ENCODE measurements at places on chromosomes 1 and 21.

DNA sequence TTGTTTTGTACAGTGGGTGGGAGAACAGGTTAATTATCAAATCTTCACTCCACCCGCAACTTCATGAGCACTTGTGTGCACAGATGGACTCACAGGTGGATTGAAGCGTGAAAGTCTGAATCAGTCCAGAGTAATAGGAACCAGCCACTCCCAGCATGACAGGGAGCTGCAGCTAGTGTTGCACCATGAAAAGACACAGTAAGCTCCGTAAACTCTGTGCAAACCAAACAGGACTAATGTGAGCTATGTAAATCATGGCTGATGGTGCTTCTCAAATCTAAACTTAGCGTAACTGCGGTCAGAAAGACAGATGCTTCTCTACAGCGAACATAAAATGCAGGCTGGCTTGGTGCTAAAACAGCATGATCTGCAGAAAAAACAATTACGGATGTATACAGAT lies 114.4 kb downstream of the CENPF start:
- peak; percentile 54 for DNase-seq

- DNase-seq = peak; percentile 77
These were observed 9.8 kb upstream of the TSPAN2 start for GRCh38 chr1:115098979-115099692.

DNA sequence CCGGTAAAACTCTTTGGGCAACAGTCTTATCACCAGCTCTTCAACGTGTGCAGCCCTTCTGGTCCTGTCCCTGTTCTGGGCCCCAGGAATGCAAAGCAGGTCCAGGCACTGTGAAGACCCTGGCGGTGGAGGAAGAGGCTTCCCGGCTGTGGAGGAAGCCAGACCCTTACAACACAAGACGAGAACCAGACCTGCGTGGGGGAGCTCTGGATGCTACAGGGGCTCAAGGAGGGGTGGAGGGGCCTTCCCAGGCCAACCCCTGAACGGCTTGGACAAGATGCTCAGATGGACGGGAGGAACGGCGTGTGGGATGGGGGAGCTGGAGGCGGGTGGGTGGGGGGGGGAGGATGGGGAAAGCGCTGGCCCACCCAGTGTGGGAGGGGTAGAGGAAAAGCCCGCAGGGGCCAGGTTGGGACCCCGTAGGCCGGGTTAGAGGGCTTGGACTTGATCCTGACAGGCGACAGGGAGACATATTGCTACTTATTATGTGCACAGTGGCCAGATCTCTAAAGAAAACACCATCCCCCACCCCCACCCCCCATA lies 5.1 kb upstream of the OLIG2 start:
- DNase-seq = no peak

- no peak for DNase-seq
These were observed 161.0 kb upstream of the BEND5 start for GRCh38 chr1:48937732-48938131.

GRCh38 chr1:164667001-164667400 lies 108.0 kb downstream of the PBX1 start:
- no peak for DNase-seq

DNA sequence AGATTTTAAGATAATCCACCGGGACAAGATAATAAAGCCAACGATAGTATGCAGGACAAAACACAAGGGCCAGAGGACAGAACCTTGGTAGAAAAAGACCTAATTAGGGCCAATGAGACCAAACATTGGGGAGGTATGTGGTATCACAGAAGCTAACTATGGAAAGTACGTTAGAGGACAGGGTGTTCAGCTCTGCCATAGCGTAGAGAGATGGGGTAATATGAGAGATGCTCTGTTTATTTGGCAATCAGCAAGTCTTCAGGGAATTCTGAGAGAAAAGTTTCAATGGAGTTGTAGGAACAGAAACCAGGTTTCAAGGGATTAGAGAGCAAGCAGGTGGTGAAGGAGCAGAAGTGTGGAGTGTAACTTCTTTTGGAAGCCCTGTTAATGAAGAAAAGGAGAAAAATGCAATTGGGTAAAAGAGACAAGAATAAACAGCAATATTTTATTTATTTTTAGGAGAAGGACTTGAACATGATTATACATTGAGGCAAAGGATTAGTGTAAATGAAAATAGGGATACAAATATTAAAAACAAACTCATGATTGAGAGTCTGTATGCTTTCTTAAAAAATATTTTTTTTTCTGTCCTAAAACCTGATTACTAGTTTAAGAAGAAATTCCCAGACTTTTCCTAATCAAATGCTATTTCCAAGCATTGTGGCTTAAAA lies 24.0 kb downstream of the EEIG2 start:
- no peak for DNase-seq

DNA sequence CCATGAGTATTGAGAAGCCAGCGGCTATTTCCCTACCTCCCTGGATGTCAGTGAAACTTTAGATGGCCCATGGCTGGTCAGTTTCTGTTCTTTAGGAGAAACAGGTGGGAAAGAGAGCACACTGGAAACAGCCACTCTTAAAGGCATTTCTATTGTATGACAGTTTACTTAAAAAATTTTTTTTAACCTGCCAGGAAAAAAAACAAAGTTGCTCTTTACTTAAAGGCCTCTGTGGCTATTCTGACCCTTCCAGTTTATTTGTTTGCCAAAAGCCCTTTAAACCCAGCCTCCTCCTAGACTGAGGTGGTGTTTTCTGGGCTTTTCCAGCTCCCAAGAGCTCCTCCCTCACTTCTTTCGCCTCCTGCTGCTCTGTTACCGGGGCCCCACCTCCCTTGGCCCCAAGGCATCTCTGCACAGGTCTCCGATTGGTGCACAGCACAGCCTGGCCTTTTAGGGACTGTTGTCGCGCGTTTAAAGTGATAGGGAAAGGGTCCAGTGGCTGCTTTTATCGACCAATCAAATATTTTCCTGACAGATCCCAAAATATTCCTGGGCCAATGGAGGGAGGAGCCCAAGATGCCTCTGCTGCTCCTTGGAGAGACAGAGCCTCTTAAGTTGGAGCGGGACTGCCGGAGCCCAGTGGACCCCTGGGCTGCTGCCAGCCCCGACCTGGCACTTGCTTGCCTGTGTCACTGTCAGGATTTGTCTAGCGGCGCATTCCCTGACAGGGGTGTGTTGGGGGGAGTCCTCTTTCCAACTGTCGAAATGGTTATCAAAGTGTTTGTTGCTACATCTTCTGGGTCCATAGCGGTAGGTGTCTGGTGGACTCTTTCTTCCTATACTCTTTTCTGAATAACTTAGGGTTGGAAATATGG lies at the start of gene SH3BGR:
Gene SH3BGR (plus strand): TSS at position 639 of the 875 bp plus-strand sequence. CDS start 127 bp downstream, at position 766.
- DNase-seq = no peak

GRCh38 chr1:29172415-29172939 lies 9.2 kb downstream of the SRSF4 start:
- no peak for DNase-seq

All from NCI-H2107 (cell line).